Cardiac muscle cell (in vitro differentiated cells and primary cell): ENCODE measurements at places on chromosomes 16 and 17. TPM values are rescaled to one million over a fixed set of nuclear protein-coding genes. Genes with fewer than 3 reads are reported as not detected.

DNA sequence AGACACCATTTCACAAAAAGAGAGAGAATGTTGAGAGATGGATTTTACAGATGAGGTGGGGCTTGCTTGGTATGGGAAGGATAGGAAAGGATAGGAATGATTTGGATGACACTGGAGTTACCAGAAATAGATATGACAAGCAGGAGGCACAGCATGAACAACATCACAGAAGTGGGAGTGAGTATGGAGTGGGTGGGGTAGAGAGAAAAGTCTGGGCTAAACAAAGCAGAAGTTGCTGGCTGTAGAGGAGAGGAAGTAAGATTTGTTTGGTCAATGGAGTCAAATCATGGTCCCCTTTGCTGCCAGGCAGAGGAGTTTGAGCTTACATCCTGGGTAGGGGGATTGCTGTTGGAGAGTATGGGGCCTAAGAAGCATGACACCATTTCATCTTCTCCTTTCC, 101.7 kb downstream of the VAT1L start:
- H3K4me1 ChIP-seq, result no peaks in the 10 kb centered on the region
- H3K36me3 ChIP-seq, result no peaks in the 10 kb centered on the region

GRCh38 chr17:38656959-38657823, 17.6 kb downstream of the EPOP start:
- H3K27ac ChIP-seq, result no peak overlapping the region
- H3K4me3 ChIP-seq, result no peak overlapping the region
- no peak for DNase-seq
- no peaks in the 10 kb centered on the region for H3K36me3 ChIP-seq
- no peaks in the 10 kb centered on the region for H3K4me1 ChIP-seq

SECTM1 gene
- total RNA-seq, result 0.56 TPM in 1 of 2 replicates, not detected in the other

HSD11B2 gene
- 0.28 and 0.36 TPM in 2 replicates for total RNA-seq
